ENCODE measurements at places on chromosomes 16 and 17.

DNA sequence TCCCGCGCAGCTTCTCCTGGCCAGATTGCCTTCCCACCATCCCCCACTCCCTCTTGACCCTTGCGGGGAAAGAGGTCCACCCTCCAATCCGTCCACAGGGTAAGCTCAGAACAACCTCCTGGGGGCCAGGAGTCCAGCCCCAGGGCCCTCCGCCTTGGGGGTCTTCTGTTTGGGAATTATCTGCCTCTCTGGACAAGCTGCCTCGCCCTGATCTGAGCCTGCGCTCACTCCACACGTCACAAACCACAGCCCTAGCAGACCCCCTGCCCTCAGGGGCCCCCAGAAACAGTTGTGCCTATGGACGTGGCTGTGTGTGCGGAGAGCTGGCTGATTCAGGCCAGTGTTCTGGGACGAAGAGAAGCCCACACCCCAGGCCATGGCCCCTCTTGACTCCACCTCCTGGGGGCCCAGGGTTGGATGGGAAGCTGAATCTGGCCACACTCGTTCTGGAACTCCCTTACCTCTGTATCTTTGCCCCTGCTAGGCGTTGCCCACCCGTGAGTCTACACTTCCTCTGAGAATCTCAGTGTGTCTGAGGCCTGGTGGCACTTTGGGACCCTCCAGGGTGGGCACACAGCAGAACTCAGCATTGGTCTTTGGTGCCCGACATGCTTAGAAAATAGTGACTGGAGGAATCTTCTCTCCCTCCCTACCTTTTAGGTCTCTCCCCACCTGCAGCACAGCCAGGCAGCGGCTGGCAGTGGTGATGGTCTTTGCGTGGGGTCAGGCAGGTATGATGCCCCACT is 119.9 kb upstream of the SMURF2 start:
- DNase-seq, result no peak

- no peak for DNase-seq
Observed at GRCh38 chr16:49503256-49504022, 129.8 kb downstream of the C16orf78 start.

DNA sequence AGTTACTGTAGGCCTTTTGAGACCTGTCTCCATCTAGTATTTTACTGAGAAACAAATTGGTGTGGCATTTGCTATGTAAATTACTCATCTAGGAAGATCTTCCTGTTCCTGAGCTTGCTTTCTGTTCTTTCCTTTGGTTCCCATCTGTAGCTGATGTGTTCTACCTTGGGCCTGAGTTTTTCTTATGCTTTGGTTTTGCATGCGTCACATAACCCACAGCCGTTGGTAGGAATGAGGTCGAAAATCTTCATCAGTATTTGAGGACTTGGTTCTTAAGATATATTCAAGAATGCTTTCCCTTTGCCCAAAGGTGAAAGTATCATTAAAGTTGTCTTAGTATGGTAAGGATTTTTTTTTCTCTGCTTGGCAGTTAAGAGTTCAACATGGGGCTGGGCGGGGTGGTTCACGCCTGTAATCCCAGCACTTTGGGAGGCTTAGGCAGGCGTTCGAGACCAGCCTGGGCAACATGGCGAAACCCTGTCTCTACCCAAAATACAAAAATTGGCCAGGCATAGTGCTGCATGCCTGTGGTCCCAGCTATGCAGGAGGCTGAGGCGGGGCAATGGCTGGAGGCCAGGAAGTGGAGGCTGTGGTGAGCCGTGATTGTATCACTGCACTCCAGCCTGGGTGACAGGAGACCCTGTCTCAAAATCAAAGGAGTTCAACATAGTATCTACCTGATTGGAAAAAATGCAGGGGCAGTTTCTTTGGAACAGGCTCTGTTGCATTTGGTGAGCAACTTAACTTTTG is 28.8 kb downstream of the IST1 start:
- no peak for DNase-seq

DNA sequence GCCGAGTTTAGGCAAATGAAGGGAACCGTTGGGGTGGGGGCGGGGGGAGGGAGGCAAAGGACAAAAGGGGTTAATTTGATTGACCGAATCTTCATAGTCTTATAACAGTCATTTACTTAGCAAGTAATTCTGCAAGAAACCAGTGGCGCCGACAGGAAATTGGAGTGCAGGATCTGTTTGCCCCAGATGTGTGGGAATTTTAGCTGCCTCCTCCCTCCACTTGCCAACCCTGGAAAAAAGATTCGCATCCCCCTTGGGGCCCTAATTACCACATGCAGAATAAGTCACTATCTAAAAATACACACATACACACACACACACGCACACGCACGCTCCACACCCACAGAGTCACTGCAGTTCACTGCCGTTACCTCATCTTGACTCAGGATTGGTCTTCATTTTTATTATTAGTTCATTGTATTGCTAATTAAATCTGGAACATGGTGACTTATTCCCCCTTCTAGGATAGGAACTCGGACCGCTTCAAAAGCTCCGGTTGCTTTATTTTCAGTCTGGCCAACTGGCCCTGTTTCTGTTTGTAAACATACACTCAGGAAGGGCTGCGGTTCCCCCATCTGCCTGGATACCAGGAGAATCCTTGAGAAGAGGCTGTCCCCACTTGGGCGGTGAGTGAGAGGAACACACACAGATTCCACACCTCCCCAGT is 241.6 kb upstream of the SALL1 start:
- no peak for DNase-seq

GRCh38 chr17:43641416-43641815 is 20.3 kb downstream of the MEOX1 start:
- no peak for DNase-seq

GRCh38 chr17:50866950-50867362 is 802 bp upstream of the TOB1 start:
- DNase-seq, result peak; percentile 74

- no peak for DNase-seq
Observed at GRCh38 chr16:89210165-89210903, 7.2 kb upstream of the ZNF778 start.

DNA sequence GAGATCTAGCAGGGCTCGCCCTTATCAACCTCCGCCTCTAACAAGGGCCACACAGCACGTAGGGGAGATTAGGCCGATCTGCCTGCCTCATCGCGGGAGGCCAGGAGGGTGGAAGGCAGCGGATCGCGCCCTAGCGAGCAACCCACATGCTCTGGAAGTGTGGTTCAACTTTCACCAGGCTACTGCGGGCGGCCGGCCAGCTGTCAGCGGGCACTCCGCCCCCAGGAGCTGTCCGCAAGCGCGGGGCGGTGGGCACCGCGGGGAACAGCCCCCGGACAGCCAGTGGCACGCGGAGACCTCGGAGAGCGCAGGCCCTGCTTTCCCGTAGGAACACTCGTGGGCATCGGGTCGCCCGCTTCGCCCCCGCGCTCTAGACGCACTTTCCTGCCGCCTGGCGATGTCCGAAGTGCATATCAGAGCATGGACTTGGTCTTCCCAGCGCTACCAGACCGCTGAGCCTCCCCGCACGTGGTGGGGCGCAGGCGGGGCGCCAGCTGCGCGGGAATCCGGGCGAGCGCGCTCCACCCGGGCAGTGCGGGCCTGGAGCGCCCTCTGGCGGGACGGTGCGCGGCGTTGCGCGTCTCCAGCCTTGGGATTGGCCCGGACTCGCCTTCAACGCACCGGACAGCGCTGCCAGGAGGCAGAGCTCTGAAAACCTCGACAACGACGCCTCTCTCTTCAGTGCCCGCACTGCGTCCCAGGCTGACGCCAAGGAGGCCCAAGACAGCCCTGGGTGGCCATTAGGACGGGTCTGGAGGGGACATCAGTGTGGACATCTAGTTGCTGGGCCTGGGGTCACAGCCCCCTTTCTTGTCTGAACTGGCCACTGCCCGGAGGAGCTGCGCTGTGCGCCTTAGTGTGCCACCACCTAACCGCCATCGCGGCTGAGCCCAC is 3.6 kb upstream of the ZNHIT3 start:
- peak; percentile 84 for DNase-seq

DNA sequence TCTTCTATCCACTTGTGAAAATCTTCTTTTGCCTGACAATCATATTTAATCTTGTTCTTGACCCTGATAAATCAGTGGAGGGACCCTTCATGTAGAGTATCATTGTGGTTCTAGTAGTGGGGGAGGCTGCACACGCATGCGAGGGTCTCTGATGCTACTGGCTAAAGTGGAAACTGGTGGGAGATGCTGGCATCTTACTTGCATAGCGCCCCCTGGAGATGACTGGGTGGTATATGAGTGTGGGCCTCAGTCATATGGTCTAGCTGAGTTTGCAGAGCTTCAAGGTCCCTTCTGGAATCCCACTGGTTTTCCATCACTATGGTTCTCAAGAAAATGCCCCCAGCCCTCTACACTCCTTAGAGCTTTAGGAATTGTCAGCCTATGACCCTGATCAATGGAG is 236.4 kb upstream of the AXIN2 start:
- peak; percentile 5 for DNase-seq

DNA sequence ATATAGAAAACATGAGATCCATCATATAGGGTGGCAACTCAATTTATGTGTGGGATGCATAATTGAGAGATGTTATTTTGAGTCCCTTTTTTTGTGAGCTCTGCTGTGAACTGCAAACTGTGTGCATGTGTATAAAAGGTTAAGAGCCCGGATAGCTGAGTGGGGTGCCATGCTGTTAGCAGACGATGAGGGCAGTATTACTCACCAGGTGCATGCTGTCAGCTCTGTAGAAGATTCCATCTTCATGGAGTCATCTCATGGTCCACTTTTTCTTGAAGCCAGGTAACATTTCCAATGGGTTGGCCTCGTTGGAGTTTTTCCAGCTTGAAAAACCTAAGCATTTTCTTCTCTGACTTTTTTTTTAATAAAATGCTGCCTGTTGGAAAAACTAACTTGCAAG is 43.0 kb upstream of the RHBDL3 start:
- no peak for DNase-seq

DNA sequence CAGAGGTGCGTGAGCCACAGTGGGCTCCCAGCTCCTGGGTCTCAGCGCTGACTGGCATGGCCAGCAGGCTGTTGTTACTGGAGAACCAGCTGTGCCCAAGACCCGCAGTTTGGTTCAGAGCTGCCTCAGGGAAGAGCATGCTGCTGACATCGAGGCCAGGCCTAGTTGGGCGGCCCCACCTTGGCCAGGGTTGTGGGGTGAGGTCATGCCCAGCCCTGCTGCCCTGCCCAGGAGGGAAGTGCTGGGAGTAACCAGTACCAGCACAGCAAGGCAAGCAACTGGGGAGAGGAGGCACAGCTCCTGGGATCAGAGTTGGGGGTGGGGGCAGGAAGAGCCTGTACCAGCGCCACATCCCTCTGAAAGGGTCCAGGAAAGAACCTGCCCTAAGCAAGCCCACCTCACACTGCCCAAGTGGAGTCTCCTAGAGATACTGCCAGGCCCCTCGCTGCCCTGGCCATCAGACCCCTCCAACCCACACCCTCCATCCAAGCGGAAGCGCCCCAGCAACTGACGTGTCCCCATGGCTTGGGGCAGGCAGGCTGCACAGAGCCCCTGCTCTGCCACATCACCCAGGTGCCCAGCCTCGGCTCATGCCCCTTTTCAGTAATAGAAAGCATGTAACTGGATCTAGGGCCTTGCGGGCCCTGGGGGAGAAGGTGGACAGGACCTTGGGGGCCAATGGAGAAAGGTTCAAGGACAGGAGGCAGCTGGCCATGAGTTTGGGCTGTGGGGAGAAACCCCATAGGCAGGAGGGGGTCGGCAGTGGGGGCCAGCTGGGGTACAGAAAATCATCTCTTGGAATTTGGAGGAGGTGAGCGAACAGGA is 990 bp downstream of the DOK4 start:
- DNase-seq, result no peak

DNA sequence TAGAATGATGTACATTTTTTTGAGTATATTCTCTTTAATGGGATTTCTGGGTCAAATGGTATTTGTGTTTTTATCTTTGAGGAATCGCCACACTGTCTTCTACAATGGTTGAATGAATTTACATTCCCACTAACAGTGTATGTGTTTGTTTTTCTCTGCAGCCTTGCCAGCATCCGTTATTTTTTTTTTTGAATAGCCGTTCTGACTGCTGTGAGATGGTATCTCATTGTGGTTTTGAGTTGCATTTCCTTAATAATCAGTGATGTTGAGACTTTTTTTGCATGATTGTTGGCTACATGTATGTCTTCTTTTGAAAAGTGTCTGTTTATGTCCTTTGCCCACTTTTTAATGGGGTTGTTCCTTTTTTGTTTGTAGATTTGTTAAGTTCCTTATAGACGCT is 172.7 kb upstream of the CDH8 start:
- DNase-seq, result no peak

DNA sequence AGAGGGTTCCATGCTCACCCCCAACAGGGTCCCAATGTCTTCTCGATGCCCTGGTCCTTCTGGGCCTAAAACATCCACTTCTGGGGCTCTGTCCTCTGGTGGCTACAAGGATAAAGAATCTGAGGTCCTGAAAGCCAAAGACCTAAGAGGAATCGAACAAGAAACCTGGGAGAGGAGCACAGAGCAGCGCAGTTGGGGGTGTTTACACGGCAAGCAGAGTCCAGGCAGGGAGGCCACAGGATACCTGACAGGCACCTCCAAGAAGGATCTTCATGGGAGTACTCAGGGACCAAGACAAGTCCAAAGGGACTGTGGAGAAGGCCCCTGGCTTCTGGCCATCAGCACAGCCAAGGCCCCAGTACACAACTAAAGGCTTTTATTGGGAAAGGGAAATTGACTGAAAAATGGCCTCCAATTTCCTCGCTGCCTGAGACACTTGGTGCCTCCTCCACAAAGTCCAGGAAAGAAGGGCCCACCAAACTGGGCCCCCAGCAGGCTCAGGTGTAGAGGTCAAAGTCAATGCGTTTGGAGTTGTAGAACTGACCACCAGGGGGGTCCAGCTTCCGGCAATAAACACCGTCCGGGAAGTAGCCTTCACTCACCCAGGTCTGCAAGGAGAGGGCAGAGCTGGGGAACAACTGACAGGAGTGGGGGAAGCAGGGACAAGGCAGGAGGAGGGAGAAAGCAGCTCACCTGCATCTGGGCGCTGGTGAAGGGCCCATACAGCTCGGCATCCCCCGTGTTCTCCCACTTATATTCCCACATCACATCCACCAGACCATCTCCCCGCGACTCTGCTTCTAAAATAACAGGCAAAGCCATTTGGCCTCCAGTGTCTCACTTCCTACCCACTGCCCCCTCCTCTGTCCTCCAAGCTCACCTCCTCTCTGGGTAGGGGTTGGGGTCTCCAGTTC is 2.4 kb downstream of the CD2BP2 start:
- no peak for DNase-seq

DNA sequence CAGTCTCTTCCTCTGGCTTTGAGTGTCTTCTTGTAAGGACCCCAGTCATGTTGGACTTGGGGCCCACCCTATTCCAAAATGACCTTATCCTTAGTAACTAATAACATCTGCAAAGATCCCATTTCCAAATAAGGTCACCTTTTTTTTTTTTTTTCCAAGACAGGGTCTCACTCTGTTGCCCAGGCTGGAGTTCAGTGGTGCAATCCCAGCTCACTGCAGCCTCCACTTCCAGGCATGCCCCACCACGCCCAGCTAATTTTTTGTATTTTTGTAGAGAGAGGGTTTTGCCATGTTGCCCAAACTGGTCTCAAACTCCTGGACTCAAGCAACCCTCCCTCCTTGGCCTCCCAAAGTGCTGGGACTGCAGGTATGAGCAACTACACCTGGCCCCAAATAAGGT is 118.8 kb upstream of the GSE1 start:
- no peak for DNase-seq

Data from RPMI8226 (cell line).